ENCODE measurements at places on chromosomes 11 and 22.

GRCh38 chr22:25067851-25068421 lies 115.4 kb downstream of the KIAA1671 start:
- no peak for DNase-seq

DNA sequence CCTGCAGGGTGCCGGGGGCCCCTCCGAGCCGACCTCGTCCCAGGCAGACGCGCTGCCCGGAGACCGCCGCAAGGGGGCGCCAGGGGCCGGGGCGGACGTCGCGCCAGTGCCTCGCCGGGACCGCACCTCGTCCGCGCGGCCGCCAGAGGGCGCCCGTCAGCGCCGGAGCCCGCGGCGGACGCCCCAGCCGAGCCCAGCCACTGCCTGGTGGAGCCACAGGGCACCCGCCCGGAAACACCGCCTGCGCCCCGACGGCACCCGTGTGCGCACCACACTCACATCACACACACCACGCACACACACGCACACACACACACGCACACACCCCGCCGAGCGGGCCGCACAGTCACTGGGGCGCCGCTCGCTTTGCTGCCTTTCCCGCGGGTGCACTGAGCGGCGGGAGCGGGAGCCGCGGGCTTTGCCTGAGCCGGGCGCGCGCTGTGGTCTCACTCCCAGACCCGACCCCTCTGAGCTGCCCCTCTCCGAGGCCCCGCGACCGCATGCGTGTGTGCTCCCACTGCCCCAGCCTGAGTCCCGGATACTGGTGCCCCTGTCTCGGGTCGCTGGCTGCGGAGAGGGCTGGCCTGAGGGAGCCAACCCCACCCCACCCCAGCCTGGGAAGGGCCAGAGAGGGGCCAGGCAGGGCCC lies 449.3 kb downstream of the OPCML start:
- DNase-seq = peak; percentile 90

- DNase-seq = no peak
These were observed 301.7 kb downstream of the BLID start for GRCh38 chr11:121814296-121814695.

- DNase-seq = no peak
These were observed 9.1 kb downstream of the PHF5A start for GRCh38 chr22:41459431-41459830.

DNA sequence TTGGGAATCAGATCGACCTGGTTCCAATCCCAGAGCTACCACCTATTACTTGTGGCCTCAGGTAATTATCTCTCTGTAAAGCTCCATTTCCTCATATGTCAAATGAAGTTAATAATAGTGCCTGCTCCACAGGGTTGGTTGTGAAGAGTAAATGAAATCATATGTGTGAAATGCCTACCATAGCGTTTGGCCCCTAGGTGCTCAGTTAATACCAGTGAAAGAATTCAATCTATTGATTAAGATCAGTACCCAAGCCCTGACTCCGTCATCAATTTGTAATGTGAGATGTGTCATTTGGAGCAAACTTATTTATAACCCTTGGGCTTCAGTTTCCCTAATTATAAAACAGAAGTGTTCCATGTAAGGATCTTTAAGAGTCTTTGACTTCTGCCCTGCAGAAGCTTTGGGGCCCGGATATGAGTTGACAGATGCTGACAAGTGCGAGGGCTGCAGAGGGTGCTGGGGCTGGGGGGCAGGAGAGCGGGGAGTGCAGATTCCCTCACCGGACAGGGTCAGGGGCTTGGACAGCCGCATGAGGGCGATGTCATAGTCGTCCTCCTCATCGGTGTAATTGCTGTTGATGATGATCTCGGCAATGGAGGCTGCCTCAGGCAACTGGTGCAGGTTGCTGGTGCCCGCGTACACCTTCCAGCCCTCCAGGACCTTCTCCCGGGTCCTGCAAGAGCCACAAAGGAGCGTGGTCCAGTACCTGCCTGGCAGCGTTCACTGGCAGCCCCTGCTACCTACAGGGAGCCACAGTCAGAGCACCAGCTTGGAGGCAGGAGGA lies 20.9 kb downstream of the TMPRSS13 start:
- no peak for DNase-seq

DNA sequence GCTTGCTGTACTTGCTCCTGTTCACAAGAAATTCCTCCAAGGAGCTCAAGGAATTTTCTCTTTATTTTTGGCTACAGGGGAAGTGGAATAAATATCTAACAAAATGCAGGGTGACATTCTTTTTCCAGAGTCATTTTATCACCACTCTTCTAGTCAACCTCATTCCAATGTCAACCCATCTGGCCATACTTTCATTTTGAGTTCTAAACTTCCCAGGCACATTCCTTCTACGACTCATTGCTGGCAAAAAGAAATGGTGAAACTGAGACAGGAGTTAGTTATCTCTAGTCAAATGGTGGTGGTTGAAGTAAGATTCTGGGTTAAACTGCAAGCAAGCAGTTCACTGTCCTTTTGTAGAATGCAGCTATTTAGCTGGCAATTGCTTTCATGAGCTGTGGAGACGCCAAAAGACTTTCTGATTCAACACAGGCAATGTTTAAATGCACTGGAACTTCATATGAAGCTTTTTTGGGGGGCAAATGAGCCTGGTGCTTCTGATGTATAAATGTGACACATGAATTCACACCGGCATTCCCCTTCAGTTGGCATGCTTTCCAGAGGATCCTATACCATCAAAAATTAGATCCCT lies 304.6 kb downstream of the CADM1 start:
- no peak for DNase-seq

DNA sequence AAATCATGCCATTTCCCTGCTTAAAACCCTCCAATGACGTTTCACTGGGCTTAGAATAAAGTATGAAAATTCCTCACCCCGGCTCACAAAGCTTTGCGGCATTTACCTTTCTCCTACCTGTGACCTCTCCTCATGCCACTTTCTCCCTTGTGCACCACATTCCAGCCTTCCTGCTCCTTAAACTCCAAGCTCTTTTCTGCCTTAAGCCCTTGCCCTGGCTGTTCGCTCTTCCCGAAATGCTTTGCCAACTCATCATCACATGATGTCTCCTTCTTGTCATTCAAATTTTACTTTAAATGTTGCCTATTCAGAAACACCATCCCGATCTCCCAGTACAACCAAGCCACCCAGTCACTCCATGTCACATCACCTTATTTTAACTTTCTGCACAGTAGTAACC lies 2.0 kb downstream of the PLEKHA7 start:
- DNase-seq = no peak

GRCh38 chr11:29333993-29334775 lies 682.6 kb downstream of the KCNA4 start:
- DNase-seq = no peak

DNA sequence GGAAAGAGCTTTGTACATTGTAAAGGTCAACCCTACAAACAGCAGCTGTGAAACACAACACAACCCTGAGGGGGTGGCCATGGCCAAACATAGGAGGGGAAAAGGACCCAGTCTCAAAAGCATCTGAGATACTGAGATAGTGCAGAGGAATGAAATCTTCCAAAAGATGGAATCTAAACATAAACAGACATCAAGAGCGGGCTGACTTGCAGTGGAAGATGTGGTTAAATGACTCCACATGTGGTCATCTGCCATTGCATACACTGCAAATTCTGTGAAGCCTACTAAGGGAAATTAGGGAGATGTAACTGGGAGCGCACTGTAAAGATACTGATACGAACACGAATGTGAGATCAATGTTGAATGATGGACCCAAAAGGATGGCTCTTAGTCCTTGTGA lies 22.0 kb downstream of the BDNF start:
- no peak for DNase-seq

DNA sequence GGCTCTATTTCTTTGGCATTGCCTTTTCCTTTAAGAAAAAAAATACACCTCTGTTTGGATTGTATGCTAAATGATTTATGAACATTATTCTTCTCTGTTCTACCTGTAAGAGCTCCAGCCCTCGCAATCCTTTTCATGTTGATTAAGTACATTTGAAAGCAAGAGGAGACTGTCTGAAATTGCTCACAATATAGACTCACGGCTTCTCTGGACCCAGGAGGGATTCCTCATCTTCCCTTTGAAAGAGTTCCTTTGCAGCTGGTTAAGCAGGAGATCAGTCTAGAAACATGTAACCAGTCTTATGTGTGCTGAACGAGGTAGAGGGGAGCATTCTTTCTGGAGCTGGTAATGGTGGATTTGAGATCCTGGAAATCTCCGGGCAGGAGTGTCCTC lies 47.4 kb downstream of the PKNOX2 start:
- no peak for DNase-seq

GRCh38 chr22:49099496-49100124 lies 728.1 kb downstream of the BRD1 start:
- DNase-seq = no peak

- DNase-seq = peak; percentile 24
These were observed 75.9 kb downstream of the MN1 start for GRCh38 chr22:27725661-27726060.

- no peak for DNase-seq
These were observed 14.3 kb upstream of the SLC36A4 start for GRCh38 chr11:93212094-93212493.

DNA sequence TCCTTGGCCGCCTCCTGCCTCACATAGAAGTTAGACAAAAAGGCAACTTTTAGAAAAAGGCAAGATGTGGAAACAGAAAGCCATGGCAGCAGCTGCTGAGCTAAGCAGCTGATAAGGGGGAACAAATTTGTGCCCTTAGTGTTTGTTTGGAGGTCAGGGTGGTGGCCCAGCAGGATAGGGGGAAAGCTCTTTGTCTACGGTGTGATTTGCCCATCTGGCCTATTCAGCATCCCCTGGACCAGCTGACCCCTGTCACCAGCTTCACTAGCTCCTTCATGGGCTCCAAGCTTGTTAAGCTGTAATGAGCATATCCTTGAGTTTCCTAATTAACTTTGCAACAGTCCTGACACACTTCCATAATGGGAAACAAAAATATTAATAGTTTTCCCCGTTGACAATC lies 5.9 kb upstream of the ME3 start:
- DNase-seq = no peak

GRCh38 chr11:102177126-102177525 lies 66.9 kb downstream of the YAP1 start:
- no peak for DNase-seq

- DNase-seq = no peak
These were observed 85.0 kb upstream of the EIF3D start for GRCh38 chr22:36613958-36614357.

DNA sequence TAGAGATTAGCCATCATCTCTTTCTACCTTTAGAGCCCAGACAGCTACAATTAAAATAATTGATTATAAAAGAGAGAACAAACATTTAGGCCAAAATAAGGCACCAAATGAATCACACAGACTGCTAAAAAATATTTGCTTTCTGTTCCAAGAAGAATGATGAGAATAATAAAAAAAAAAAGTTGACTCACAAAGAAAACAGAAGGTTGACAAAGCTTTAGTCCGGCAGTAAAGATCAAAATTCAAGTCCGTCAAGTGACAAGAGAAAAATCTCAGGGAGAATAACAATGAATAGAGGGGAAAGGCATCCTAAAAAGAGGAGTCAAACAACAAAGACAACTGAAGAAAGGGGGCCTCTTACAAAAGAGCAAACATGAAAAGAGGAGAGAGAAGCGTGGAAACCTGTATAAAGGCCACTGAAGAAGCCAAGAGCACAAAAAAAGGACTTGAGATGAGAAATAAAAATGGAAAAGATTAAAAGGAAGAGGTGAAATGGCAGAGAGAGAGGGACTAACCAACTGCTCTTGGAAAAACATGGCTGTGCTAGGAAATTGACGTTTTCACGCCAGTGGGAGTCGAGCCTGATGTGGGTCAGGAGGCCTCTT lies 910.2 kb downstream of the OPCML start:
- DNase-seq = no peak

GRCh38 chr22:46737976-46738646 lies at the start of gene CERK:
TSS of gene CERK (minus strand) at chr22:46738252. CDS start at chr22:46738148, 104 bp downstream.
- peak; percentile 47 for DNase-seq

DNA sequence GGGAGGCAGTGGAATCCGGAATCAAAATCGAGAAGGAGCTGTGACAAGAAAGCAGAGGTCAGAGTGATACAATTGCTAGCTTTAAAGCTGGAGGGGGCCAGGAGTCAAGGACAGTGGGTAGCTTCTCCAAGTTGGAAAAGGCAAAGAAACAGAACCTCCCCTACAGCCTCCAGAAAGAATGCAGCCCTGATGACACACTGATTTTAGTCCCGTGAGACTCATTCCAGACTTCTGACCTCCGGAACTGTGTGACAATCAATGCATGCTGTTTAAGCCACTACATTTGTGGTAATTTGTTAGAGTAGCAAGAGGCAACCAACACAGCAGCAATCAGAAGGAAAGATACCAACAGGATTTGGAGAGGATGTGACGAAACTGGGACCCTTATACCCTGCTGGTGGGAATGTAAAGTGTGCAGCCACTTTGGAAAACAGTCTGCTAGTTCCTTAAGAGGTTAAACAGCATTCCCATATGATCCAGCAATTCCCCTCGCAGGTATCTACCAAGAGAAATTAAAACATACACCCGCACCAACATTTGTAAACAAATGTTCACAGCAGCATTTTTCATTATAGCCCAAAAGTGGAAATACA lies 66.7 kb downstream of the DSCAML1 start:
- DNase-seq = no peak

DNA sequence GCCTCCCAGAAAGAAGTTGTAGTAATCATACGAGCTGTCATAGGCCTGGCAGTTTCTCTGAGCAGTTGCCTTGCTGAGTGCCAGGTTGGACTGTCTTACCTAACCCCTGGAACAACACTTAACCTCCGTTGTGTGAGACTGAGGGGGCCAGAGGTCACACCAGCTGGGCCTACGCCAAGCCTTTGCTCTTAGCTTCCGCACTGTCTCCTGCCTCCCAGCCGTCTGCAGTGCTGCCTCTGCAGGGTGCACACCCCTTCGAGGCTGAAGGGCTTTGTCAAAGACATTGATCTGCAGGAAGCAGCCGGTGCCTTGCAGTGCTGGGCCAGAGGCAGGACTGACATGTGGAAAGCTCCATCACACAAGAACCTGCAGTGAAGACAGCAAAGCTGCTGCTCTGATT lies 16.7 kb downstream of the TAB1 start:
- no peak for DNase-seq

GRCh38 chr11:131885431-131885830 lies 515.0 kb downstream of the NTM start:
- no peak for DNase-seq
